ENCODE measurements at places on chromosomes 6 and 20.

- no peak for DNase-seq
Measured at GRCh38 chr20:51535674-51536073, 6.8 kb downstream of the NFATC2 start.

- DNase-seq: no peak
Measured at GRCh38 chr20:41218466-41218865, 81.1 kb downstream of the PLCG1 start.

GRCh38 chr6:55916188-55916587 is 40.8 kb upstream of the BMP5 start:
- no peak for DNase-seq

DNA sequence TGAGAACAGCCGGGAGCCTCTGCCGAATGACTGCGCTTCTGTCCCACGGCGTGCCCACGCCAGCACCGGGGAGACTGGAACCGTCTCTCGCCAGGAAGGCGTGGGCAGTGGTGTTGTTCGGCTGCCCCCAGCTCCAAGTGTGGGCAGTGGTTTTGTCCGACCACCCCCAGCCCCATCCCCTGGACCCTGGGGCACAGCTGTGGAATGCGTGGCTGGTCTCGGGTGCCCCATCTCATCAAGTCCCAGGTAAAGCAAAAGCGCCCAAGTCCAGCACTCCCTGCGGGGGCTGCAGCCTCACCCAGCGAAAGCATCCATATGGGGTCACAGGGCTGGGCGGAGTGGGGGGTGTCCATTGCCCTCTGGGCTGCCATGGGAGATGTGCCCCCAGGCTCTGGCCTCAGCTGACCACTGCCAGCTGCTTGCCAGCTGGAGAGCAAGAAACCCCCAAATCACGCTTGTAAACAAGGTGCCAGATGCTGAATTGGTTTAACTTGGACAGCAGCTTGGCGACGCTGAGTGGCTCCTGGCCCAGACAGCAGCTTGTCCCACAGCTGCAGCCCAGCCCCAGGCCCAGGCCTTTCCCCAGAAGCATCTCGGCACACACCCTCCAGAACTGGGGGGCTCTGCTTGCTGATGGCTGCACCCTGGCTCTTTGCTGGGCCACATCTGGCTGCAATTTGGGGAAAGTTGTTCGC is 4.5 kb downstream of the CABLES2 start:
- no peak for DNase-seq

DNA sequence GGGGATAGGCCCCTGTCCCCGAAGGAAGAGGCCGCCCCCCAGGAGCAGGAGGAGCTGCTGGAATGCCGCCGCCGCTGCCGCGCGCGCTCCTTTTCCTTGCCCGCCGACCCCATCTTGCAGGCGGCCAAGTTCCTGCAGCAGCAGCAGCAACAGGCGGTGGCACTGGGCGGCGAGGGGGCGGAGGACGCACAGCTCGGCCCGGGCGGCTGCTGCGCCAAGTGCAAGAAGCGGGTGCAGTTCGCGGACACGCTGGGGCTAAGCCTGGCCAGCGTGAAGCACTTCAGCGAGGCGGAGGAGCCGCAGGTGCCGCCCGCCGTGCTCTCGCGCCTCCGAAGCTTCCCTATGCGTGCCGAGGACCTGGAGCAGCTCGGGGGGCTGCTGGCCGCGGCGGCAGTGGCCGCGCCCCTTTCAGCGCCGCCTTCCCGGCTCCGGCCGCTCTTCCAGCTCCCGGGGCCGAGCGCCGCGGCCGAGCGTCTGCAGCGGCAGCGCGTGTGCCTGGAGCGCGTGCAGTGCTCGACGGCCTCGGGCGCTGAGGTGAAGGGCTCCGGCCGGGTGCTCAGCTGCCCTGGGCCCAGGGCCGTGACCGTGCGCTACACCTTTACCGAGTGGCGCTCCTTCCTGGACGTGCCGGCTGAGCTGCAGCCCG is 630 bp downstream of the PPP1R3G start:
- peak; percentile 55 for DNase-seq

- no peak for DNase-seq
Measured at GRCh38 chr6:138601128-138601527, 101.8 kb upstream of the NHSL1 start.

GRCh38 chr6:42390228-42390934 is 61.3 kb downstream of the TRERF1 start:
- DNase-seq: no peak

GRCh38 chr20:46735436-46735835 is 26.0 kb downstream of the SLC2A10 start:
- no peak for DNase-seq
